ENCODE measurements at places on chromosomes 13 and 19. TPM values are rescaled to one million over a fixed set of nuclear protein-coding genes. Genes with fewer than 3 reads are reported as not detected.

USPL1 gene
- 12.1 TPM for total RNA-seq

ZNF555 gene
- total RNA-seq, result 6.2 TPM

YJU2 gene
- total RNA-seq, result 13.2 TPM

ZNF432 gene
- total RNA-seq, result 11.2 TPM

ZNF625 gene
- 6.9 TPM for total RNA-seq

TEX101 gene
- total RNA-seq, result not detected

ZNF93 gene
- 6.2 TPM for total RNA-seq

- peak; percentile 94 for DNase-seq
These were observed 5.1 kb downstream of the BBC3 start for GRCh38 chr19:47225746-47226425.

DNA sequence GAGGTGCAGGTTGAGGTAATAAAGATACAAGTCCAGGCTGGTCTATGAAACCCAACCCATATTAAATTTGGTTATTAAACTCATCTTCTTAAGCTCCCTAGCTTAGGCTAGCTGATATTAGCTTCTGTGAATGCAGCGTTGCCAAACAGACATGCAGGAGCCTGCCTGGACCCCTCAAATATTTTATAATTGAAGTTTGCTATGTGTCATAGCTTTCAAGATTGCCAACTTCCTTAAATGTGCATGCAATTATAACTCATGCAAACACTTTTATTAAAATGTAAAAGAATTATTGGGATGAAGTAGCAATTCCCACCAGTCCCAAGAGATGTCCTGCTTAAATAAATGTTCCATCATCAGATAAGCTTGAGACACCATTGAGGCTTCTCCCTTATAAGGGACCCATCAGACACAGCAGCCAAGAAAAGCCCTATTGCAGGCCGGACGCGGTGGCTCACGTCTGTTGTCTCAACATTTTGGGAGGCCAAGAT lies 51.3 kb downstream of the MBNL2 start:
- DNase-seq, result no peak

DNA sequence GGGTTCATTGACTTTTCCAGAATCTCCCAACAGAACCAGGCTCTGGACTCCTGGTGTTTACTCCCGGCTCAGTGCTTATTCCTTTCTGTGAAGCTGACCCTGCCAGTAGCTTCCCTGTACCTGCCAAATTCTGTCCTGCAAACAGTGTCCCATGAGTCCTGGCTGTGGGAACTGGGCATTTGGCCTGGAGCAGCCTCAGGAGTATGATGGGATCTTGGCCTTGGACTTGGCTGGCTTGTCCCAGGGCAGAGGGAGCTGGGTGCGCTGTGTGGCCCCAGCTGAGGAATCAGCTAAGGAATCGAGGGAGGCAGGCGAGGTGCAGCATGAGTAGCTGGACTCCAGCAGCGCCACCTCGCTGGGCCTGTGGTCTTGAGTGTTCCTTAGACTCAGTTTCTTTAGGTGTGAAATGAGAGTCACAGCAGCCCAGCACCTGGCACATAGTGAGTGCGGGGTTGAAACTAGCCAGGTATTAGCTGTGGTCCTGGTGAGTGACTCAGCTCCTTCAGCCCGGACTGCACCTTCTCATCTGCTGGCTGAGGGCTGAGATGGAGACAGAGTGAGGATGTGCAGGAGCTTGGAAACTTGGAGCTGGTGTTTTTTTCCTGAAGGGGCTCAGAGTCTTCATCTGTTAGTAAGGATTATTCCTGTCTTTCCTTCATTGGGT lies 10.4 kb downstream of the CLASRP start:
- DNase-seq, result no peak

GRCh38 chr19:53808710-53809125 lies 15.4 kb downstream of the NLRP12 start:
- no peak for DNase-seq

- no peak for DNase-seq
These were observed 21.4 kb downstream of the CARS2 start for GRCh38 chr13:110684388-110685056.

DNA sequence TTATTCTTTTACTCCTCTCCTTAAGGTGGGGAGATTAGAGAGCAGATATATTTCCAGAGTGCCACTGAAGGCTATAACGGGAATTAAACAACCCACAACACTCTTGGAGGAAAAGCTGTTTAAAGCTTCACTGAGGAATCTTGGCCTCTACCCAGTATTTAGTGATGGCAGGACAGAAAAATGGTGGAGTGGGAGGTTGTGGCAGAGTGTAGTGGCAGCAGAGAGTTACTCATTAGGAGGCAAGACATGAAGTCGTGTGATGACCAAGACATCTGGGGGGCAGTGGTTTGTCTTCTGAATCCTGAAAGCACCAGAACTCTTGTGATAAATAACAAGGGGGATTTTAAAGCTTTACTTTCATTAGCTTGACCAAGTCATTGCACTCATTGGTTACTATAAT lies 563.5 kb upstream of the SLITRK5 start:
- DNase-seq, result no peak

GRCh38 chr13:75404726-75405125 lies 77.2 kb downstream of the TBC1D4 start:
- no peak for DNase-seq

GRCh38 chr19:38028913-38029510 lies 122.0 kb downstream of the SIPA1L3 start:
- DNase-seq, result no peak

GRCh38 chr13:31674051-31674450 lies 65.3 kb upstream of the RXFP2 start:
- DNase-seq, result no peak

- DNase-seq, result no peak
These were observed 440.9 kb upstream of the KLF12 start for GRCh38 chr13:74574964-74575728.

DNA sequence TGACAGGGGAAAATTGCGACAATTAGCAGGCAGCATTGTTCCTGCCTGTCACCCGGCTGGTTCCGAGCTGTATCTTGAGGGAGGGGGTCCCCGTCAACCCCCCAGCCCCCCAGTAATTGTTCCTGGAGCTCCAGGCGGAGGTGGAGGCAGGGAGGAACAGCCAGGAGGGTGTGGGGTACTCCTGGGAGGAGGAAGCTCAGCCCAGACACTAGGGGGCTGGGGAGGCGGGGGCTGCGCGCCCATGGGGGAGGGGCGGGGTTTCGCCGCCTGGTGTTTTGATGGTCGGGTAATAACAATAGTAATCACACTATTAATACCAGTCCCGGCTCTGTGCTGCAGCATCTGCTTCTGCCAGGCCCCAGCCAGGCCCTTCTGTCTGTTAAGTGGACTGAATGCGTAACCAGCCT lies 8.6 kb downstream of the NPAS1 start:
- DNase-seq, result no peak

- DNase-seq, result peak; percentile 92
These were observed 2.1 kb downstream of the EFNB2 start for GRCh38 chr13:106533101-106533942.

GRCh38 chr13:111031531-111031961 lies 83.6 kb upstream of the ARHGEF7 start:
- no peak for DNase-seq

DNA sequence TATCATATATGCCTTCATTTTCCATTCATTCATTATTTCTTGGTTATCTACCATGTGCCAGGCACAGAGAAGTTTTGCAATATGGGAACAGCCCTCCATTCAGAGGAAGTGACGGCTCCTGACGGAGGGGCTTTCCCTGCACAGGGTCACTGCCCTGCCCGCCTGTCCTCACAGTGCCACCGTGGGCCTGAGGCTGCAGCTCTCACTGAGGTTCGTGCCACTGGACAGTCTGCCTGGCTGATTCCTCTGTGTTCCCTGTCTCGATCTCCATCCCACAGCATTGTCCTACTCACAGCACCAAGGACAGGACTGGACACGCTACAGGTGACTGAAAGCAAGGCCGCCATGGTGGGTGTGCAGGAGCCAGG lies 92.7 kb downstream of the TSHZ3 start:
- DNase-seq, result no peak

DNA sequence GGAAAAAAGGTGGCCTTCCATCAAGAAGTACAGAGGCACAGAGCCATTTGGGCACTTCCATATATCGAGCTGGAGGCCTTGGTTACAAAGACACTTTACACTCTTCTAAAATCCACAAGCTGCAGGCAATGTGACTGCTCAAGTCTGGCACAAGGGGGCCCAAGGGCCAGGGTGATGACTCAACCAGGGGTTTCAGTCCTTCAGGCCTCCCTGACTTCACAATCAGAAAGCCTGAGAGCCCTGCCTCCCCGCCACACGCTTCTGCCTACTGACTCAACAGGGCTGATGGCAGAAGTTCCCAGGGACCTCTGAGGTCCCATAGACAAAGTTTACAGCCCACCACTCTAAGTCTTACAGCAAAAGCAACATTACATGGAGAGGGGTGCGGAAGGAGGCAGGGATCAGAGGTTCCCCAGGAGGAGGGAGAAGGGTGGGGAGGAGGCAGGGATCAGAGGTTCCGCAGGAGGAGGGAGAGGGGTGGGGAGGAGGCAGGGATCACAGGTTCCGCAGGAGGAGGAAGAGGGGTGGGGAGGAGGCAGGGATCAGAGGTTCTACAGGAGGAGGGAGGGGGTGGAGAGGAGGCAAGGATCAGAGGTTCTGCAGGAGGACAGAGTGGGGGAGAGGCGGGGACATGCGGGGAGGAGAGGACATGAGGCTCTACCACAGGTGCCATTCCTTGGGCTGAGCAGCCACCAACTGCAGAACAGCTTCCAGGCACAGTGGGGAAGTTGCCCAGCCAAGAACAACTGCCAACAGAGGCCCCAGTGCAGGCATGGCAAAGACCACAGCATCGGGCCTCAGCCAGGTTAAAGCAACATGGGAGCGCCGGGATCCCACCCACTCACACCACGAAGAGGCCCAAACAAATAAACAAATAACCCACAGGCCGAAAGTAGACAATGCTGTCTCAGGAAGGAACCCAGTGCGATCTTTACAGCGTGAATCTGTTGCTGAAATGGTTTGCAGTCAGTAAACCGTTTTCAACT lies 52.0 kb downstream of the SLC7A1 start:
- DNase-seq, result no peak

- no peak for DNase-seq
These were observed 196.7 kb upstream of the SLITRK6 start for GRCh38 chr13:85995788-85996418.

- DNase-seq, result no peak
These were observed 3.1 kb upstream of the KLK3 start for GRCh38 chr19:50851620-50852019.

DNA sequence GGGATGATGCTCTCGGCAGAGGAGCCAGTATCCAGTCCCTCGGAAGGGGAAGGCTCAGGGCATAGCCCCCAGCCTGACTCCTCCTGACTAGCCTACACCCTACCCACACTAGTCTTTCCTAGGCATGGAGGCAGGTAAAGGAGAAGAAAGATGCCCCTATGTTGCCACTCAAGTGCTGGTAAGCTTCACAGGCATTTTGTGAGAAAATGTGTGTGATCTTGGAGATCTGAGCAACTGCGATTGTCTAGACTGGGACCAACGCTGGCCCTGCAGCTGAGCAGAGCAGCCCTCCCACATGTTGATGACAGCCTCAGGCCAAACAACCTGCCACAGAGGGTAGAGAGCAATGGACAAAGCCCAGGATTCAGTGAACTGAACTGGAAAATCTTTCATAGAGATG lies 11.7 kb upstream of the ATP12A start:
- DNase-seq, result no peak

GRCh38 chr19:14379294-14380065 lies 1.8 kb upstream of the ADGRE5 start:
- DNase-seq, result no peak

DNA sequence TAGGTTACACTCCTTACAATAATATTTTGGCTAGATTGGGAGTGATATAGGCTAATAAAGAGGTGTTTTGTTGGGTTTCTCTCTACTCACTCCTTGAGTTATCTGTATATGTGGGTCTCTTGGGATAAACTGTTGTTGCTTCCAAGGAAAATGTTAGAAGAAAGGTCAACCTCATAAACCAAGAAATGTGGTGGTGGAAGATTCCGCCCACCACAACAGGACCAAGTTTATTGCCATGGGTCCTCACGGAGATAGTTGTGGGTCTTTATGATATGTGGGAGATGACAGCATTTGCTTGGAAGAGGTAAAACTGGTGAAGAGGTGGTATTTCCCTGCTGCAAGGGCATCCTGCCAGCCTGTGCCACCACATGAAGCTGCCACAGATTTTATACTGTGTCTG lies 259.6 kb downstream of the DCLK1 start:
- DNase-seq, result no peak

- DNase-seq, result no peak
These were observed 25.2 kb downstream of the CPT1C start for GRCh38 chr19:49716154-49716553.

GRCh38 chr13:45527699-45528462 lies 63.1 kb downstream of the COG3 start:
- no peak for DNase-seq

DNA sequence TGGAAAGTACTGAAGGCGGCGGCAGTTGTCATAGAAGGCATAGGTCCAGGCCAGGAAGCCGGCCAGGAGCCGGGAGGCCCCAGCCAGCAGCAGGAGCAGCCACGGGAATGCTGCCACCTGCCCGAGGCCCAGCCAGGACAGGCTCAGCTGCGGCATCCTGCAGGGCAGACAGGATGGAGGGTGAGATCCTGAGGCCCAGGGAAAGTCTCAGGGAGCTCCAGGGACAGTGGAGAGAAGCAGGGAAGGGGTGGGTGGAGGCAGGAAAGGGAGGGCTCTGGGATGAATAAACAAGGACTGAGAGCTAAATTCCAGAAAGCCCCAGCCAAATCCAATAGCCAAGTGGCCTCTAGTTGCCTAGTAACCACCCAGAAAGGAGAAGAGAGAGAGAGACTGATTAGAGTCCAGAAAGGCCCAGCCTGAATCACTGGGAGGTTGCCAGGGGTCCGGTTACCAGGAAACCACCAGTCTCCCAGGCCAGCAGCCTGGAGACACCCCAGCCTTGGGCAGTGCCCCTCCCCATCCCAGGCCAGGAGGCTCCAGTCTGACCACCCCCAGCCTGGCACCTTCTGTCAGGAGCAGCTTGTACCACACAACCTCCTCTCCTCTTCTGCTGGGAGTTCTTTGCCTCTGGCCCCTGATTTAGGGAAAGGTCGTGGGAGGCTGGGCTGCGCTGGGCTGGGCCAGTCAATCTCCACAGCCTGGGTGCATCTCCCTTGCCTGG lies 7.5 kb upstream of the OR10H5 start:
- DNase-seq, result peak; percentile 67

DNA sequence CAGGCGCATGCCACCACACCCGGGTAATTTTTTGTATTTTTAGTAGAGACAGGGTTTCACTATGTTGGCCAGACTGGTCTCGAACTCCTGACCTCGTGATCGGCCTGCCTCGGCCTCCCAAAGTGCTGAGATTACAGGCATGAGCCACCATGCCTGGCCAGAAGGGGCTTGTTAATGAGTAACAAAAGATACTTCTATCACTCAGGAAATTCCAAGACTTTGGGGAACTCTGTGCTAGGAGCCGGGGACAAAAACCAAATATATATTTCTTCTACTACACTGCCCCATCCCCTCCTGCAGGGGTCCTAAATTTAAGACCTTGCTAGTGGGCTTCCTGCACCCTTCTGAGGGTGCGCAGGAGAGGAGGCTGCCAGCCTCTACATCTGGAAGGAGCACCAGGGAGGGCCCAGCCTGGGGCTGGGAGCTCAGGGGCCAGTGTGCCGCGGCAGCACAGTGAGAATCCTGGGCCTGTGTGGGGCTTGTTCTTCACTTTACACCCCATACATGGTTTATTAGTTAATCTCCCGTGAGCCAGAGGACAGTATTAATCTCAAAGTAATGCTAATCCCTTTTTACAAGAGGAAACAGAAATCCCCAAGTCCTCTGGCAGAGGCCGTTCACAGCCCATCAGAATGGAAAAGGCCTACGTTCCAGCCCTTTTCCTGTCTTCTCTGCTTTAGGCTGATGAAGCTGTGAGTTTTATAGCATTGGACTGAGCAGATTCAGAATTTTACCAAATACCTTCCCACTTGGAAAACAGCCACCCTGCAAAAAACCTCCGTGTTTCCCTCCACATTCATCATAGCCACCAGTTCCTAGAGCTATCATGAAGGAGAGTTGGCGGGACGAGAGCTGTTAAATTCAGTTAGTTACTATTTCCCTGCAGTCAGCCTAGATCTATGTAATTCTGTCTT lies 44.4 kb upstream of the NPAS1 start:
- no peak for DNase-seq
